ENCODE measurements at places on chromosomes 13 and 19.
A peak's percentile ranks its signal among the peaks of the same experiment; 100 is the strongest.

DNA sequence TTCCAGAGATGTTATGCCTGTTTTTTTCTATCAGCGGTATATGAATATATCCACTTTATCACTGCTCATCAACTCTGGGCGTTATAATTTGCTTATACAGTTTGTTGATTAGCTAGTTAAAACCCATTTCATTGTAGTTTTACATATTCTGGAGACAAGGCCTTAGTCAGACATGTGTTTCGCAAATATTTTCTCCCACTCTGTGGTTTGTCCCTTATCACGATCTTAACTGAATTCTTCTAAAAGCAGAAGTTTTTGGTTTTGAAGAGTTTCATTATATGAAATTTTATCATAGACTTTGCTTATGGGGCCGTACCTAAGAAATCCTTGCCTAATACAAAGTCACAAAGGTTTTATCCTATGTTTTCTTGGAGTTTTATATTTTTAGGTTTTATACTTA is 84.6 kb downstream of the FRY start:
- no peak for DNase-seq

- peak; percentile 32 for DNase-seq
Measured at GRCh38 chr13:51222037-51222685, at the start of gene FAM124A. Gene FAM124A, plus strand, starts transcription at chr13:51222398. Its CDS starts 104 bp downstream, at chr13:51222502.

DNA sequence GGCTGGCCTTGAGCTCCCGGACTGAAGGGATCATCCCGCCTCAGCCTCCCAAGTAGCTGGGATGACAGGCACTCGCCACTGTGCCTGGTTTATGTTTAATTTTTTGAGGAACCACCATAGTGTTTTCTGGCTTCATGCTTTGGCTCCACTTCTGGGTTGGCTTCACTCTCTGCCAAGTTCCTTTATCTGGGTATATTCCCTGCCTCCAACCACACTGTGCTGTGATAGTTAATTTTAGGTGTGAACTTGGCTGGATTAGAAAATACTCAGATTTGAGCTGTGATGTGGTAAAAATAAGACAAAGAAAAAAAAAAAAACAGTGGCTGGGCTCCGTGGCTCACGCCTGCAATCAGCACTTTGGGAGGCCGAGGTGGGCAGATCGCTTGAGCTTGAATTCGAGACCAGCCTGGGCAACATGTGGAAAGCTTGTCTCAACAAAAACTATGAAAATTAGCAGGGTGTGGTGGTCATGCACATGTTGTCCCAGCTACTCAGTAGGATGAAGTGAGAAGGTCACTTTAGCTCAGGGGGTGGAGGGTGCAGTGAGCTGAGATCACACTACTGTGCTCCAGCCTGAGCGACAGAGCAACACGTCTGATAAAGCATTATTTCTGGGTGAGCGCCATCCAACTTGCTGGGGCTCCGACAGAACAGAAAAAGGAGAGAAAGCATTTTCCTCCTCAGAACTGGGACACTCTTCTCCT is 7.5 kb upstream of the ILF3 start:
- DNase-seq = no peak

DNA sequence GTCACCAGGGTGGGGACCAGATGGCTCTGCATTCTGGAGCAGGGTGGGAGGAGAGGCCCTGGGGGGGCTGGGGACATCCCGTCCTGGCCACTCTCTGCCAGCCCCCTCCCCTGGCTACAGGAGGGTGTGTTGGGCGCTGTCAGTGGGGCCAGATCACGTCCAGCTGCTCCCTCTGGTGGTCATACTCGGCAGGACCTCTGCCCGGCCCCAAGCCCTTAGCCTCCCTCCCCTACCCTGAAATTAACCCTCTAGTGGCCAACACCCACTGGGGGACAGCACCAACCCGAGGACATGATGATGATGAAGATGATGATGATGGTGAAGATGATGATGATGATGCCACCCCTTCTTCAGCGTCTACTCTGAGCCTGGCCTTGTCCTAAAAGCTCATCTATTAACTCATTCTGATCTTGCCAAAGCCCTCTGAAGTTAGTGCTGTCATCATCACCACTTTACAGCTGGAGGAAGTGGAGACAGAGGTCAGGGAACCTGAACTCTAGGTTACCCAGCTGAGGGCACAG is 590 bp upstream of the LGI4 start:
- DNase-seq = peak; percentile 53

GRCh38 chr13:67792151-67792676 is 562.1 kb upstream of the PCDH9 start:
- no peak for DNase-seq

DNA sequence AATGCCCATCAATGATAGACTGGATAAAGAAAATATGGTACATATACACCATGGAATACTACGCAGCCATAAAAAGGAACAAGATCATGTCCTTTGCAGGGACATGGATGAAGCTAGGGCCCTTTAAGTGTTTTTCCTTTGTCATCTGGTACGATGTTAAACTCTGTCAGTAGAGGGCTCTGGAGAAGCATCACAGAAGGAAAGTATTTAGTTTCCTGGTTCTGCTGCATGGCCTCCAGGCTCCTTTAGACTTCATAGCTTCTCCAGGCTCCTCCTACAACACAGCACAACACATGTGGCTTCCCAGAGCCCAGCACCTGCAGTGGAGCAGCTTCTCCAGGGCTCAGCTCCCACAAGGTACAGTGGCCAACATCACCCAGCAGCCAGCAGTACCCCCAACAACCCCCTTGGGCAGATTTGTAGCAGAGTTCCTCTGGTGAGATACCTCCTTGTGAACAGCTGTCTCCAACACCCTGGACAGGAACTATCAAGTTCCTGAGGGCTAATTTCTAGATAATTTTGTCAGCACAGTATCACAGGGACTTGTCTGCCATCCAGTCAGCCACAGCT is 63.4 kb downstream of the KCTD12 start:
- peak; percentile 55 for DNase-seq

DNA sequence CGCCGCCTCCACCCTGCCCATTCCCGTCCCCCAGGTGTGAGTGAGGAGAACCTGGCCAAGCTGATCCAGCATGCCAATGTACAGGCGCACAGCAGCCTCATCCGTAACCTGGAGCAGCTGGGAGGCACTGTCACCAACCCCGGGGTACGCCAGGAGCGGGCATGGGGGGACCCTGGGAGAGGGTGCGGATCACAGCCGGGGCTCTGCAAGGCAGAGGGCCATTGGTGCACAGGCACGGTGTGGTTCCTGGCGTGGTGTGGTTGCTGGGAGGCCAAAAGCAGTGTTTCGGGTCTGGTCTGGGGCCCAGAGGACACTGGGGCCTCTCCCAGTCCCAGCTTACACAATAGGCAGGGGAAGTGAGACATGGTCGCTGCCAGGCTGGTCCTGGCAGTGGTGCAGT is 8.3 kb downstream of the STXBP2 start:
- no peak for DNase-seq

GRCh38 chr13:112510002-112510780 is 77.8 kb downstream of the TUBGCP3 start:
- peak; percentile 51 for DNase-seq

- no peak for DNase-seq
Measured at GRCh38 chr19:40191836-40192646, 815 bp downstream of the MAP3K10 start.

DNA sequence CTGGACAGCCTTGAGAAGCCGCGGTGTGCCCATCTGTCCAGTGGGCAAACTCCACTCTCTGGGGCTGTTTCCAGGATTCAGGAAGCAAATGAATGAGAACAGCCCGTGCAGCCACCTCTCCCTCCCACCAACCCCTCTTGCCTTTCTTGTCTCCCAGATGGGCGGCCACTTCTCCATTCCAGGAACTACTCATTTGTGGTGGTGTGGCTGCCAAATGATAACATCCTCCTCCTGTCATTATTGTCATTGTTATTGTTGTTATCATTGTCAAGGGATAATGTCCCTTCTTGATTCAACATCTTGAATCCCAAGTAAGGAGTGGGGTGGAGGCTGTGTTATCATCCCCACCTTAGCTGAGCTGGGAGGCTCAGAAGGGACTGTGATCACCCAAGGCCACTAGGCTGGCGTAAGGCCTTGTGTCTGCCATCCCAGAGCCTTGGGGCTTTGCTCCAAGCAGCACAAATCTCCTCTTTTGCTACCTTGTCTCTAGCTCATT is 1.6 kb downstream of the DNM2 start:
- DNase-seq = no peak

DNA sequence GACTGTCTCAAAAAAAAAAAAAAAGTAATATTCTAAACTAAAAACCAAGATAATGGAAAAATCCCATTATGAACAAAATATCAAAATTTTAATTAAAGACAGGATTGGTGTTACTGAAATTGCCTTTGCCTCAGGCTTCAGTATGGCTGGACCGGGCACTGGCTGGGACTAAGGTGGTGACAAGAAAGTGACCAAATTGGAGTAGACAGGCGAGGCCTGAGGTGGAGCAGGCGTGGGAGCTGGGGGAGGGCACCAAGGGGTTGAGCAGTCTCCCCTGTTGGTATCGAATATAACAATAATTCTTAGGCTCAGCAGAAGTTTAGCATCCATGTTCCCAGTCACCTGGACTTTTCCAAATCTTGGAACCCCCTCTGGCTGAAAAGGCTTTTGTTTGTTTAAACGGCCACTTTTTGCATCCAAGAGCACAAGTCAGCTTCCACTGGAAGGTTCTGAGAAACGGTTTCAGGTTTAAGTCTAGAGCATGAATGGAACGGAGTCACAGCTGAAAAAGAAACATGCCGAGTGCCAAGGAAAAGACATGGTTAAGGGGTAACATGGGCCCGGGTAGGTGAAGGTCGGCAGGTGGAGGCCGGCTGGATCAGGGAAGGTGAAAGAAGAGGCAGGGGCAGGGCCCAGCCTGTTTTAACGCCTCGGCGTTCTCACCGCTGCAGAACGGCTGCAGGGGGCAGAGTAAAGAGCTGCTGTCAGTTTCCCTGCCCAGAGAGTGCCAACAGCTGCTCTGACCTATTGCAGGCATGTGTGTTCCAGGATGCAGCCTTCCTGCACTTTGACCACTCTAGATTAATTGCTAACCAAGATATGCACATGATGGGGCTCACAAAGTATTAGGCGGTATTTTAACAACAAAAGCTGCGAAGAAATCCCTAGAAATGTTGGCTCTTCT is 104.4 kb downstream of the TM9SF2 start:
- no peak for DNase-seq

- DNase-seq = no peak
Measured at GRCh38 chr13:62093984-62094780, 678.5 kb upstream of the PCDH20 start.

GRCh38 chr19:11558881-11559828 is at the start of gene ELOF1:
Gene ELOF1, minus strand, starts transcription at chr19:11559230. Its CDS starts 4,883 bp downstream, at chr19:11554347.
- peak; percentile 96 for DNase-seq

DNA sequence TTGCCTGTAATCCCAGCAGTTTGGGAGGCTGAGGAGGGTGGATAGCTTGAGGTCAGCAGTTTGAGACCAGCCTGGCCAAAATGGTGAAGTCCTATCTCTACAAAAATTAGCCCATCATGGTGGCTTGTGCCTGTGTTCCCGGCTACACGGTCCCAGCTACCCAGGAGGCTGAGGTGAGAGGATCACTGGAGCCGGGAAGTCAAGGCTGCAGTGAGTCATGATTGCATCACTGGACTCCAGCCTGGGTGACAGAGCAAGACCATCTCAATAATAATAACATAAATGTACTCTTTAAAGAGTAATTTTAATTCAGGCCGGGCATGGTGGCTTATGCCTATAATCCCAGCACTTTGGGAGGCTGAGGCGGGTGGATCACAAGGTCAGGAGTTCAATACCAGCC is 38.7 kb downstream of the SKA3 start:
- peak; percentile 34 for DNase-seq

- no peak for DNase-seq
Measured at GRCh38 chr19:39701291-39701690, 3.0 kb upstream of the LGALS14 start.

- peak; percentile 43 for DNase-seq
Measured at GRCh38 chr19:31160336-31160926, 188.8 kb downstream of the TSHZ3 start.

DNA sequence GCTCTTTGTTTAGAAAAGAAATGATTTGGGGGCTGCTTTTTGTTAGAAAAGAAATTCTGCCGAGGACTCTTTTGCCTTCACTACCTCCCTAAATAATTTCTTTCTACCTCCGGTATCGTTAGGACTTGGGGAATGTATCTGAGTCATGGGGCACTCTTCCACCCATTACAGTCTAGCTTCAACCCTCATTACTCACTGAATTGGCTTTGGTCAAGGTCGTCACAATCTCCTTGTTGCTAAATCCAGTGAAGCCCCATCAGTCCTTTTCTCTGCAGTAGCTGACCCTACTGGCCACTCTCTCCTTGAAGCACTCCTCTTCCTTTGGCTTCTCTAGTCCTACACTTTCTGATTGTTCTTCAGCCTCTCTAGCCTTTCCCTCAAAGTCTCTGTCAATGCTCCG is 34.0 kb downstream of the WDR87 start:
- DNase-seq = no peak

DNA sequence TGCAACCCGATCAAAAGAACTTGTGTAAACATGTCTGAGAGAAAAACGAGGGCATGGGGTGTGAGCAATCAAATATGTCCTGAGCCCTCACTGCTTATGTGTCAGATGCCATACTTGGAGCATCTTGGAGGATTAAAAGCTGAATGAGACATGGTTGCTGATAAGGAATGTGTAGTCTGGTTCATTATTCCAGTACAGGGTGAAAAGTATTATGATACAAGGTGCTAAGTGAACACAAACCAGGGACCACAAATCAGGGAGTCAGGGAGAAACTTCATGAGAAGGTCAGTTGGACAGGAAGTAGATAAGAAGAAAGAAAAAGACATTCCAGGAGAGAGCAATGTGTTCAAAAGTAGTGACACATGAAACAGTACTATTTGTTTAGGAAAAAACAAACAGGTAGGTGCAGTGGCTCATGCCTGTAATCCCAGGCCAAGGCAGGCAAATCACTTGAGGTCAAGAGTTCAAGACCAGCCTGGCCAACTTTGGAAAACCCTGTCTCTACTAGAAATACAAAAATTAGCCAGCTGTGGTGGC is 2.0 kb upstream of the RCBTB1 start:
- DNase-seq = peak; percentile 17

DNA sequence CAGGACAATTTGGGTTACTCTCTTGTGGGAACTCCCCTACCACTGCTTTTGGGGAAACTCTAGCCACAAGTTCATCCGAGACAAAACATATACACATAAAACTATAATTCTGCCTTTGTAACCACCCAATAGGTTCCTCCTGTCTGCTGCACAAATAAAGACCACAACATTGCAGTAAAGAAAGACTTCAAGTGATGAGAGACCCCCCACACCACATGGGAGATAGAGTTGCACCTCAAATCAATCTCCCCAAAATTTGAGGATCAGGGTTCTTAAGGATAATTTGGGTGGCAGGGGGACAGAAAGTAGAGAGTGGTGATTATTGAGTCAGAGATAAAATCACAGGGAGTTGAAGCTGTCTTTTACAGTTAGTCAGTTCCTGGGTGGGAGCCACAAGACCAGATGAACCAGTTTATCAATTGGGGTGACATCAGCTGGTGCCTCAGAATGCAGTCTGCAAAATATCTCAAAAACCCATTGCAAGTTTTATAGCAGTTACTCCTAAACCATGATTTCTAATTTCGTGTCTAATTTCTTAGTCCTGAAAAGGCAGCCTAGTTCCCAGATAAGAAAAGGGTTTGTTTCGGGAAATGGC is 1348.5 kb downstream of the PCDH9 start:
- no peak for DNase-seq

DNA sequence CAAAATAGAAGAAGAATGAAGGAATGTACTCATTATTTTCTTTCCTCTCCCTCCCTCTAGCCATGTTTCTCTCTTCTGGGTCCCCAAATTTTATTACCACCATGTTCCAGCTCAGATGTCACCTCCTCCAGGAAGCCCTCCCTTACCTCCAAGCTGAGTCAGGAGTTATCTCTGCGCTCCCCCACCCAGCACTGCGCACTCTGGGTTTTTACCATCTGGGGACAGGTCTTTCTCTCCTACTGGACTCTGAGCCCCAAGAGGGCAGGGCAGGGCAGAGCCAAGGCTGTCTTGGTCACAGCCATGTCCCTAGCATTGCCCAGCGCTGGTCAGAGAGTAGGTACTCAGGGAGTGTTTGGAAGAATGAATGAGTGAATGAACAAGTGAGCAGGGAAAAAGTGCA is 2.9 kb downstream of the GNG8 start:
- DNase-seq = no peak

Data from fibroblast of skin of right quadriceps (primary cell).